ENCODE measurements at places on chromosomes 6 and 20. TPM values are rescaled to one million over a fixed set of nuclear protein-coding genes. Genes with fewer than 3 reads are reported as not detected.

Gene PRKN
- 6.3 TPM for total RNA-seq

Gene FNDC11
- total RNA-seq, result 0.65 TPM

Gene TGM3
- total RNA-seq, result not detected

Gene SUMO4
- total RNA-seq, result 3.9 TPM

Gene GSTA2
- total RNA-seq, result not detected

Gene GPSM3
- 3.1 TPM for total RNA-seq

Gene VNN1
- total RNA-seq, result not detected

Gene PHACTR3
- 5.2 TPM for total RNA-seq

Gene SLC22A16
- not detected for total RNA-seq

Gene HS3ST5
- total RNA-seq, result not detected

Gene CAGE1
- total RNA-seq, result not detected

Gene TRMT11
- total RNA-seq, result 25.0 TPM

Gene SLC4A11
- 1.3 TPM for total RNA-seq

Gene CASS4
- total RNA-seq, result 1.8 TPM

Gene ZBP1
- total RNA-seq, result not detected

Gene ABHD16B
- not detected for total RNA-seq

Measured in hair follicle dermal papilla cell (primary cell).